Fibroblast of the aortic adventitia (primary cell): ENCODE measurements at places on chromosomes 5 and 9. TPM values are rescaled to one million over a fixed set of nuclear protein-coding genes. Genes with fewer than 3 reads are reported as not detected.

THBS4 gene
- 0.90 and 1.5 TPM in 2 replicates for total RNA-seq

- peak; percentile 1 for DNase-seq
Observed at GRCh38 chr5:60274747-60275146, 381.2 kb upstream of the PDE4D start.

BTNL9 gene
- not detected in 2 replicates for total RNA-seq

DNA sequence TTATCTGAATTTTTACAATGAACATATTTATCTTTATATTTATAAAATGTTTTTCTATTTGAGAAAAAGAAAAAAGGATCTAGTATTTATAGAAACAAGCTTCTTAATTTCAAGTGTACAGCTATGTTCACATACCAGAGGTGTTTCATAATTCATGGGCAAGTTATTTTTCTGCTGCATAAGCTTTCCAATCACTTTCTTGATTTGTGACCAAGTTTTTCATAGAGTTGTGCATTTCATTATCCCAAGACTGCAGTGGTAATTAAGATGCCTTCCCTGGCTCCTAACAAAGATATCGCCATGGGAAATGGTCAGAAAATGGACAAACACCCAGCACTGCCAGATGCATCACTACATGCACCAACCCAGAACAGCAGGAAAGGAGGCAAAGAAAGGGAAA lies 124.6 kb downstream of the GNAQ start:
- DNase-seq, result no peak

DNA sequence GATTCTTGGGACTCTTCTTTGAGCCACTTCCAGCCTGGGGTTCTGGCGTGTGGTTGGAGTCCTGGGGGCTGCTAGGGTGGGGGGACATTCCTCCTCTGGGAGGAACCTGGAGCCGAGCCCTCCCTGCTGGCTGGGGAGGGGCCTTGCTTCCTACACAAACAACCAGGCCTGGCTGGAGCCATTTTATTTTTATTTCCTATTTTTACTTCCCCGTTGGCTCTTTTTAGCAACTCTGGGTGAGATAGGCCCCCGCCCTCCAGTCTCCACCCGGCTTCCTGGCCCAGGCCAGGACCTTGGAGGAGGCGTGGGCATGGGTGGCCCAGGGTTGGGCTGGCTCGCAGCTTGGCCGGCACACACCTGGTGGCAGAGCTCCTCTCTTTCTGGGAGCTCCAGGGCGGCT lies 15.1 kb downstream of the RXRA start:
- no peak for DNase-seq

DOCK8 gene
- 0.08 and 0.18 TPM in 2 replicates for total RNA-seq

DNA sequence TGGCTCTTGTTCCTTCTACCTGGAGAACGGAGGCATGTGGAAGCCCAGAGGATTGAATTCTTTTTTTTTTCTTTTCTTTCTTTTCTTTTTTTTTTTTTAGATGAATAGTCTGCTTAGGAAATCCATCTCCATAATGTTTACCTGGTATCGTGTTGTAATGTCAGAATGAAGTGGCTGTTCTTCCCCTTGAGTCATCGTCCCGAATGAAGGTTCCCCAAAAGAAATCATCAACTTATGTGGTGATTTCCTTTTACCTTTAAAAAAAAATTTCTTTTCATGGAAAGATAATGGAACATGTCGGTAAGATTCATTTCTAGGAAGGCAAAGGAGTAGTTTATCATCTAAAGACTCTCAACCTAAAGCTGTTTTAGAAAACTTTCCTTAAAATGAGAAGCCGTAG lies 59.7 kb downstream of the DOCK8 start:
- no peak for DNase-seq

DNA sequence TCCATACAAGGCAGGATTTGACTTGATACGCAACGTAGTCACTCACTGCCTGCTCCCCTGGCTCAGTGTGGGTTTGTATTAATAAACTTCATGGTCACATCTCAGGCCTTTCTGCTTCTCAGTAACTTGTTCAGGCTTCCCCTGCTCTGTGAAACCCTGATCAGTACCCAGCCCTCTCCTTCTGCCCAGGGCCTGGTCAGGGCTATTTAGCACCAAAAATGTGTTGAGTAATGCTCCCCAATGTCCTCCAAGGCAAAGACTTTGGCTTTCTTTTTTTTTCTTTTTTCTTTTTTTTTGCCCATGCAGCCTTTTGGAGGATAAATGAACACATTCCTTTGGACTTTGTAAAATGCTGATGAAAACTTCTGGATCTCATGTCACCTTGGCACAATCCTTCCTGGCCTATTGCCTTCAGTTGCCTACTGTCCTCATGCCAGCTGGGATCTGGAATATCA lies 399.2 kb upstream of the KLF4 start:
- peak; percentile 86 for DNase-seq

FABP6 gene
- total RNA-seq, result 1.5 TPM in 1 of 2 replicates, not detected in the other

DNA sequence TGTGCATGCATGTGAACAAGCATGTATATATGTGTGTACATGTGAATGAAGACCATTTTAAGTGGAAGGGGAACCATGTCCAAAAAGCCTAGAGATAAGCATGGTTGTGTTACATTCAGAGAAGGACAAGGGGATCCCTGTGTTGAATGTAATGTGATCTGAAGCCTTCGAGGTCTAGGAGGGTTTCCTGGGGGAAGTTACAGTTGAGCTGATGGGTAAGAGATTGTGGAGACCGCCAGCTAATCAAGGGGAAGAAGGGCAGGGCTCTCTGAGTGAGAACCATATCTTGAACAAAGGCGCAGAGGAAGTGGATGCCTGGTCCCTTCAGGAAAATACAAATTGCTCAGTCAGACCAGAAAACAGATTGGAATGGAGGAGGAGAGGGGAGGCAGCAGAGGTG lies 45.5 kb upstream of the TNFSF15 start:
- no peak for DNase-seq

PCBD2 gene
- total RNA-seq, result 0.90 and 8.9 TPM in 2 replicates

DNA sequence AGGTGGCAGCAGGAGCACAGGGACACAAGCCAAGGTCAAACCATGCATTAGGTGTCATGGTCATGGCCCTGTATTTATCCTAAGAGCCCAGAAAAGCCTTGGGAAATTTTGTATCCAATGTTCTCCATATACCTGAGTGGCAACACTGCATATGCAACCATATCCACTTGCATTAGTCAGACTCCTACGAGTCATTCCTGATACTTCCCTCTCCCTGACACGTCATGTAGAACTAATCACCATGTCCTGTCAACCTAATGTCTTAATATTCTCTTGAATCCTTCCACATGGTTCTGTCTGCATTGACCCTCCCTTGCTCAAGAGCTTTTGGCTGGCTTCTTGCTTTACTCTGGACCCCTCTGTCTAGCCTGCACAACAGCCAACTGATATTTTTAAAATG lies 9.4 kb downstream of the SCGB3A2 start:
- DNase-seq, result peak; percentile 47

CER1 gene
- total RNA-seq, result not detected in 2 replicates

- no peak for DNase-seq
Observed at GRCh38 chr5:65951330-65951729, 25.0 kb downstream of the ERBIN start.

- no peak for DNase-seq
Observed at GRCh38 chr5:168312606-168313295, 21.3 kb downstream of the WWC1 start.

PDE6A gene
- total RNA-seq, result not detected in 2 replicates

- DNase-seq, result peak; percentile 10
Observed at GRCh38 chr5:122392824-122393223, 80.8 kb downstream of the SNCAIP start.

CA9 gene
- total RNA-seq, result 0.45 and 1.5 TPM in 2 replicates

FOXD4L4 gene
- total RNA-seq, result 0.09 TPM in 1 of 2 replicates, not detected in the other

GRCh38 chr5:59673438-59674058 lies 220.0 kb downstream of the PDE4D start:
- peak; percentile 65 for DNase-seq

MCTP1 gene
- total RNA-seq, result 1.5 and 7.6 TPM in 2 replicates

FAM153A gene
- total RNA-seq, result not detected in 2 replicates

DNA sequence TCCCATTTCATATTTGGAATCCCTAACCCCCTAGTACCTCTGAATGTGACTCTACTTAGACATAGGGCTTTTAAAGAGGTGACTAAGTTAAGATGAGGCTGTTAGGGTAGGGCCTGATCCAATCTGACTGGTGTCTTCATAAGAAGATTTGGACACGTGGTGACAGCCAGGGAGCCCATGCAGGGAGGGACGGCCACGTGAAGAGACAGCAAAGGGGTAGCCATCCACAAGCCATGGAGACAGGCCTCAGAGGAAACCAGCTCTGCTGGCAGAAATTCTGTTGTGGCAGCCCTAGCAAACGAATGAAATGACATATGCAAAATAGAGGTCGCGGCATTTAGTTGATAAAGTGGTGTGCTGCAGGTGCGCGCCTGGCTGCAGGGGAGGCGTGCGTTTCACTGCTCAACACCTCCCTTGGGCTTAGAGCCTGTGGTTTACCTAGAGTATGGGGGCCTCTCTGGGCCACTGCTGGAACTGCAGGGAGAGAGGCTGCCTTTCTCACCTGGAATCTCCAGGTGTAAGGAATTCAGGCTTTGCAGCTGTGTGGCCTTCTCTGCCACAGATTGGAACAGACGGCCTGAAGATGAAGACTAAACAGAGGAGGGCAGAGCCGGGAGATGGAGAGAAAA lies 7.1 kb upstream of the AFAP1L1 start:
- DNase-seq, result no peak

CD14 gene
- total RNA-seq, result 0.36 and 4.4 TPM in 2 replicates

- peak; percentile 26 for DNase-seq
Observed at GRCh38 chr9:127316586-127317323, 52.2 kb downstream of the GARNL3 start.
